ENCODE measurements at places on chromosomes 7 and 10. TPM values are rescaled to one million over a fixed set of nuclear protein-coding genes. Genes with fewer than 3 reads are reported as not detected.

The EEPD1 gene
- 32.6 TPM for total RNA-seq

The TMEM213 gene
- total RNA-seq, result not detected

The ADAM22 gene
- 3.9 TPM for total RNA-seq

The AMZ1 gene
- not detected for total RNA-seq

The CLDN3 gene
- not detected for total RNA-seq

The SNX13 gene
- total RNA-seq, result 32.9 TPM

The CPA2 gene
- not detected for total RNA-seq

The MYL7 gene
- not detected for total RNA-seq

The NPSR1 gene
- total RNA-seq, result not detected

The C7orf33 gene
- total RNA-seq, result not detected

The POM121C gene
- total RNA-seq, result 3.4 TPM

The ZP3 gene
- 1.3 TPM for total RNA-seq

The CCDC172 gene
- total RNA-seq, result not detected

The MINDY4 gene
- 7.5 TPM for total RNA-seq

The SOSTDC1 gene
- 0.18 TPM for total RNA-seq

The TCAF2 gene
- total RNA-seq, result 0.06 TPM
